Activated T-cell treated with anti-CD3 and anti-CD28 coated beads, Interleukin-2, amount 50 U/mL, for 72 hours (primary cell): ENCODE measurements at places on chromosomes 11 and 22.

DNA sequence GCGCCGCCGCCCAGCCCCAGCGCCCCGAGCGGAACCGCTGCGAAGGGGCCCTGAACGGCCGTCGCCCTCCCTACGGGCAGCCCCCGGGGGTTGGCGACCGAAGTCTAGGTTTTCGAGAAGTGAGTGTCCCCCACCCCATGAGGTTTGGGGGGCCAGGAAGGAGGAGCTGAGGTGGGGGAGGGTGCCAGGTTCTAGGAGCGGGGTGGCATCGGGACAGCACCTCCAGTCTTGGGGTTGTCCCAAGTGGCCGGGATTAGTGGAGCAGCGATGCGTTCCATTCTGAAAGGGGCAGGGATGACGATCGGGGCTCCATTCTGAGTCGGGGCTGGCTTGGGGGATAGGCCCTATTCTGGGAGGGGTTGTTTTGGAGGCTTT is 408 bp downstream of the PPP2R5B start:
- DNase-seq = no peak

DNA sequence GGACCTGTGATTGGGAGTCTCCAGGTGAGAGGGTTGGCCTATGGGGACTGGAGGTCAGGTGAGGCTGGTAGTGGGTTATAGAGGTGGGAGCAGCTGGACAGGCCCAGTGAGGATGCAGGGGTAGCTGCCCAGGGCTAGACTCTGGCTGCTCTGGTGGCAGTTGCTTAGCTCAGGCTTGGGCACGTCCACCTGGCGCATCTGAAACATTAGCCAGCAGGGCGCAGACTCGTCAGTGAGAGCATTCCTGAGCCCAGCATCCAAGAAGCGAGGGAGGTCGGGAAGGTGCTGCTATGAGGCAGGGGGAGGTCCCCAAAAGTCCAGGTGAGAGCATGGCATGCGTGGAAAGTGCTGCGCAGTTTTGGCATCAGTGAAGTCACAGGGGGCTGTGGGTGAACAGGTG is 3.5 kb upstream of the GGT1 start:
- DNase-seq = no peak

DNA sequence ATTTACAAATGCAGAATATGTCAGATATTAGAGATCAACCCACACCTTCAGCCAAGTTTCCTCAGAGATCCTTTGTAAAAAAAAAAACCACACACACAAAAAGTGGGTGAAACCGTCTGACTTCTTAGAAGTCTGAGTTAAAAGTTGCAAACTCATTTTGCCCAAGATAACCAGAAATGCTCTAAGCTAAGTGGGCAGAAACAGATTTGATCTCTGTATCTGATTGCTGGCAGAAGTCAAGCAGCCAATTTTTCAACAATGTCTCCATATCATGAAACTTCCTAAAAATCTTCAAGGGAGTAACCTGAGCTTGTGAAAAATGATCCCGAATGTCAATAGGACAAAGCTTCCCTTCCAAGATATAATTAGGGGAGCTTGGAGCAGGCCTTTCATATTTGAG is 28.6 kb upstream of the ATXN10 start:
- DNase-seq = no peak

GRCh38 chr11:63670433-63671321 is 499 bp downstream of the ATL3 start:
- peak; percentile 45 for DNase-seq

- peak; percentile 81 for DNase-seq
Measured at GRCh38 chr11:64844330-64845128, at the start of gene CDC42BPG. Gene CDC42BPG, minus strand, starts transcription at chr11:64844653. Its CDS starts 84 bp downstream, at chr11:64844569.
